Right kidney (tissue), 9 donors: ENCODE measurements at places on chromosomes 11 and 22.

DNA sequence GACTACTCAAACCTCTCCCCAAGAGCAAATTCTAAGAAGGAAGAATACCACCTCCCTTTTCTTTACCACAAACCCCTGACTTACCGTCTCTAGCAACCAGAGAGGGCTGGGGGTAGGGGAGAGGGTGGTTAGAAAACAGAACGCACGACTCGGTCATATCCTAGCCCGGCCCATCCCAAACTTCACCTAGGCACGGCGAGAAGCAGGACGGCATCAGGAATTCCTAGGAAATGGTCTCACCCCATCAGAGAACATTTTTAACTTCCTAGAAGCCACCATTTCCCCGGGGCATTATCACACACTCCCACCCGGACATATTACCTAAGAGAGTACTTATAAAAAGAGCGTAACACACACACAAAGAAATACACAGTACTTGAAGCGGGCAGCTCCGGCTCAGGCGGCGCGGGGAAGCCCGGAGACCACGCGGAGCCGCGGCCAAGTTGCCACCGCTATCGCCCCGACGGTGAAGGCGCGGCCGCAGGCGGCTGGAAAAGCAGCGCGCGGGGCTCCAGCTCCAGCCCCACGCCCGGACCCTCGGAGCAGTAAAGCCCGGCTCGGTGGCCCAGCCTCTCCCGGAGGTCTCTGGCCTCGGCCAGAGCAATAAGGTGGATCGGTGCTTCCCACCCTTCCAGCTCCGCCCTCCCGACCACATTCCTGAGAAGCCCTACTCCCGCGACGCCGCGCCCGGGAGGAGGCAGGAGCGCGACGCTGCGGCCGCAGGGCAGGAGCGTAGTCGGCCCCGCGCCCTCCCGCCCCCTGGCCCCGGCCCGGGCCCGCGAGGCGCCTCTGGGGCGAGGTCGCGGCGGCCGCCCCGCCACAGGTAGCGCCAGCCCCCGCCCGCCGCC lies 878 bp downstream of the RRAS2 start:
- peak; percentile 92 for DNase-seq

- DNase-seq: peak; percentile 90
Measured at GRCh38 chr11:124953753-124954589, at the start of gene CCDC15. CCDC15 (plus strand) TSS chr11:124954202; CDS start chr11:124954733, 531 bp downstream.

GRCh38 chr11:47143322-47143721 lies 33.4 kb downstream of the ARFGAP2 start:
- DNase-seq: no peak

DNA sequence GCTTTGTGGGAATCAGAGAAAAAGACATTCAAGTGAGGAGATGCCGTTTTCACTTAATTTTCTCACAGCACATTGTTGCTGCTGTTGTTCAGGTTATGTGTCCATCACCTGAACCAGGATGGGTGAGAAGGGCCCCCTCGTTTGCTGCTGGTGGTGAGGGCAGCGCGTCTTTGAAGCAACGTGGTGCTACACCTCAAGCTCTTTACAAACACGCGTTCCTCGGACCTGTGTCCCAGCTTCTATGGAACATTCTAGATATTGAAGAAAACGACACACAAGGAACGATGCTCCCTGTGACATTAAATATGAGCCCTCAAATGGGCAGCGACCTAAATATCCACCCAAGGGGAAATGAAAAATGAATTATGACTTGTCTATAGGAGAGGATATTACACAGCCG lies 418.6 kb downstream of the MN1 start:
- no peak for DNase-seq

DNA sequence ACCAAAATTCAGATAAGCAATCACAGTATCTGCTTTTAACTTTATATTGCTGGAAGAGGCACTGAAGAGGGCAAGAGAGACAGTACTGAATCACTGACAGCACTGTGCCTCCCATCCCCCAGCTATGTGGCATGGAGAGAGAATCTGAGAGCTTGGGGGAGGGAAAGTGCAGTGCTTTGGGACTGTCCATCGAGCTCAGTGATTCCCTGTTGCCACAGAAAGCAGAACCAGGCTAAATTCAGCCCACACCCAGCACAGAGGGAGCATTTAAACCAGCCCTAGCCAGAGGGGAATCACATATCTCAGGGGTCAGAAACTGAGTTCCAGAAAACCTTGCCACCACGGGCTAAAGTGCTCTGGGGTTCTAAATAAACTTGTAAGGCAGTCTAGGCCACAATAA lies 44.3 kb downstream of the KCNQ1 start:
- no peak for DNase-seq

- DNase-seq: no peak
Measured at GRCh38 chr11:95066716-95067038, at the start of gene SRSF8. SRSF8 (plus strand) TSS chr11:95066919; CDS start chr11:95067227, 308 bp downstream.

DNA sequence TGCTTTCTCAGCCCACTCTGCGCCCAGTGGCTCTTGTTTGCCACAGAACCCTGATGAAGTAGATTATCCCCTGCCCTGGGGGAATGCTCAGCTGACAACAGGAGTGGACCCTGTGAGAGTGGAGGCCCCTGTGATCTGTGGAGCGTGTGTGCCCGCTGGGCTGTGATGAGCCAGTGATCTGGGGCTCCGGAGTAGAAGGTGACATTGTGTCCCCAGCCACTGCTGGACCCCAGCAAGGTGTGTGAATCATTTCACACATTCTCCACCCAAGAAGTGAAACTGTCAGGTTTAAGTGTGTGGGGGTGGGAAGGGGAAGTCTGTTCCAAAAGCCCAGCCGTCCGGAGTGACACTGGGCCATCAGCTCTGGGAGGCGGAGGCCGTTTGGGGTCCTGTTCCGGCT lies 33.1 kb upstream of the GRAMD4 start:
- no peak for DNase-seq

- DNase-seq: peak; percentile 32
Measured at GRCh38 chr11:133163463-133164419, 368.6 kb downstream of the OPCML start.

DNA sequence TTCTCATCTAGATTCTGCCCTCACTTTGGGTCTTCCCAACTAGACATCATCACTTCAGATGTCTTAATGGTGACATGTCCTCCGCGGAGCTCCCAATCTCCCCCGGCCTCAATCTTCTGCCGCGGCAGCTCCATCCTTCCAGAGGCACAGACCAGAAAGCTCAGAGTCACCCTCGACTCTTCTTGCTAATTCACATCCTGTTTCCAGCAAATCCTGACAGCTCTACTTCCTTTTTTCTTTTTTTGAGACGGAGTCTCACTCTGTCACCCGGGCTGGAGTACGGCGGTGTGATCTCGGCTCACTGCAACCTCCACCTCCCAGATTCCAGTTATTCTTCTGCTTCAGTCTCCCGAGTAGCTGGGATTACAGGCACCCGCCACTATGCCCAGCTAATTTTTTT lies 54.5 kb downstream of the CACNG2 start:
- no peak for DNase-seq

DNA sequence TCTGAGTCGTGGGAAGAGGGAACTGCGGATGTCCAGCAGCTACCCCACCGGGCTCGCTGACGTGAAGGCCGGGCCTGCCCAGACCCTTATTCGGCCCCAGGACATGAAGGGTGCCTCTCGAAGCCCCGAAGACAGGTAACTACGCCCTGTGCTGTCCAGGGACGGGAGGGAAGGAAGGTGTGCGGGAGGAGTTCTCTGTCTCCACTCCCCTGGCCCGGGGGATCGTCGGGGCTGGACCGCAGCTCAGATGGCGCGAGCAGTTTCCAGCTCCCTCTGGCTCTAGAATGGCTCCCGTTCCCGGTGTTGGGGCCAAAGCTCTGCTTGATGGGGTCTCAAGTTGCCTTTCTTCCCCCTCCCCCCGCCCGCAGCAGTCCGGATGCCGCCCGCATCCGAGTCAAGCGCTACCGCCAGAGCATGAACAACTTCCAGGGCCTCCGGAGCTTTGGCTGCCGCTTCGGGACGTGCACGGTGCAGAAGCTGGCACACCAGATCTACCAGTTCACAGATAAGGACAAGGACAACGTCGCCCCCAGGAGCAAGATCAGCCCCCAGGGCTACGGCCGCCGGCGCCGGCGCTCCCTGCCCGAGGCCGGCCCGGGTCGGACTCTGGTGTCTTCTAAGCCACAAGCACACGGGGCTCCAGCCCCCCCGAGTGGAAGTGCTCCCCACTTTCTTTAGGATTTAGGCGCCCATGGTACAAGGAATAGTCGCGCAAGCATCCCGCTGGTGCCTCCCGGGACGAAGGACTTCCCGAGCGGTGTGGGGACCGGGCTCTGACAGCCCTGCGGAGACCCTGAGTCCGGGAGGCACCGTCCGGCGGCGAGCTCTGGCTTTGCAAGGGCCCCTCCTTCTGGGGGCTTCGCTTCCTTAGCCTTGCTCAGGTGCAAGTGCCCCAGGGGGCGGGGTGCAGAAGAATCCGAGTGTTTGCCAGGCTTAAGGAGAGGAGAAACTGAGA lies 1.4 kb downstream of the ADM start:
- DNase-seq: peak; percentile 82

- no peak for DNase-seq
Measured at GRCh38 chr11:84790849-84791427, 836.2 kb downstream of the DLG2 start.

- no peak for DNase-seq
Measured at GRCh38 chr11:66859686-66860448, 3.0 kb downstream of the LRFN4 start.

- no peak for DNase-seq
Measured at GRCh38 chr11:61477126-61477525, 31.4 kb upstream of the LRRC10B start.

DNA sequence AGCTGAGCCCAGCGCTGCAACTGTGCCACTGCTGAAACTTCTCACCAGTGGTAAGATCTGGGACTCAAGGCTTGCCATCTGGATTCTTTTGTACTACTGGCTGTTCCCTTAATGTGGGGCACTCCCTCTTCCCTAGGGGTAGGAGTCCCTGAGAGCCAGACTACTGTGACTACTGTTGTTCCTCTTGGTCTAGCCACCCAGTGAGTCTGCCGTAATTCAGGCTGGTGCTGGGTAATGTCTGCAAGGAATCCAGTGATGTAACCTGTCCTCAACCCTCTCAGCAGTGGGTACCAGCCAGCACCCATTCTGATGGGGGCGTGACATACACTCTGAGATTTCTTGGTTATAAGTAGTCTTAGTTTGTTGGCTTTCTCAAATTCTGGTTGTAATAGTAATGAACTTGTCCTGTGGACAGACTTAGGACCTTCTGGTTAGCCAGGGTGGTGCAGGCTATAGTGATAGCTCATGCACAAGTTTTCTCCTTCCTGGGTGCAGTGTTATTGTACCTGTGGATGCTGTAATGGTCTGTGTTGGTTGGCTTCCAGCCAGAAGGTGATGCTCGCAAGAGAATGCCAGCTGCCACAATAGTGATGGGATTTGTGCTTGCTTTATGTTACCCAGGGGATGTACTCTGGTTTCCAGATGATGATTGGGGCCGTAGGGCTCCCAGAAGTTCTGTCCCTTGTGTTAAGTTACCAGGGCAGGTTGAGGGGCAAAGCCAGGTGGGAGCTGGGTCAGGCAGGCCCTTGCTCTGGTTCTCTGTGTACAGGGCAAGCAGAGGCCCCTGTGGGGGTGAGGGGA lies 65.5 kb downstream of the ARHGAP42 start:
- no peak for DNase-seq

DNA sequence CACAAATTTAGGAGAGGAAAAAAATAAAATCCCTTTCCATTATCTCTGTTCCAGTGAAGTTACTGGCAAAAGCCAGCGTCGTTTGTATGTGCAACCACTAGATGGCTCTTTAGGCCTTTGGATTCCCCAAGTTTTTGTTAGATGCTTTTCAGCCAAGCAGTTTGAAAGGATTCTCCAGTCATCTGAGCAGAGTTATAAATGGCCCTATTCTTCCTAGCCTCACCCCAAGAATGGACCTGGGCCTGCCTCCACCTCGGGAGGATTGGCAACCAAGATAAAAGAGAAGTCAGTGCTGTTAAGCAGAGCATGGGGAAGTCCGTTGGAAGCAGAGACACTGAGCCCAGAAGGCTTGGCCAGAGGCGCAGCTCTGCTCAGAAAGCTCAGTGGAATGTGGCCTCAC lies 15.4 kb downstream of the FAM181B start:
- peak; percentile 41 for DNase-seq

GRCh38 chr11:92304271-92304670 lies 79.7 kb downstream of the FAT3 start:
- DNase-seq: no peak

DNA sequence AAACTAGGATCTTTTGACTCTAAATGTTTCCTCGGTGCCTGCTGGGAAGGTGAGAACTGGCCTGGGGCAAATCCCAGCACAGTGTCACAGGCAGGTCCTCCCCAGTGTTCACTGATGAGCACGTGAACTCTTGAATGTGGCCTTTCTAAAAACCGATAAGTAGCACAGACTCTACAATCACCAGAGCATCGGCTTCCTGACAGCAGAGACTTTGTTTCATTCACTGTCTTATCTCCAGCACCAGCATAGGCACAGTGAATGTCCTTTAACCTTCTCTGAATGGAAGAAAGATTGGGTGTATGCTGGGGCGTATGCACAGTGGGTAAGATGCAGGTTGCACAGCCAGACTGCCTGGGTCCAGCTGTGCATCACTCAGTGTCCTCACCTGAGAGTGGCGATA lies 59.3 kb upstream of the EIF3D start:
- no peak for DNase-seq

- no peak for DNase-seq
Measured at GRCh38 chr11:131546218-131546895, 175.9 kb downstream of the NTM start.

DNA sequence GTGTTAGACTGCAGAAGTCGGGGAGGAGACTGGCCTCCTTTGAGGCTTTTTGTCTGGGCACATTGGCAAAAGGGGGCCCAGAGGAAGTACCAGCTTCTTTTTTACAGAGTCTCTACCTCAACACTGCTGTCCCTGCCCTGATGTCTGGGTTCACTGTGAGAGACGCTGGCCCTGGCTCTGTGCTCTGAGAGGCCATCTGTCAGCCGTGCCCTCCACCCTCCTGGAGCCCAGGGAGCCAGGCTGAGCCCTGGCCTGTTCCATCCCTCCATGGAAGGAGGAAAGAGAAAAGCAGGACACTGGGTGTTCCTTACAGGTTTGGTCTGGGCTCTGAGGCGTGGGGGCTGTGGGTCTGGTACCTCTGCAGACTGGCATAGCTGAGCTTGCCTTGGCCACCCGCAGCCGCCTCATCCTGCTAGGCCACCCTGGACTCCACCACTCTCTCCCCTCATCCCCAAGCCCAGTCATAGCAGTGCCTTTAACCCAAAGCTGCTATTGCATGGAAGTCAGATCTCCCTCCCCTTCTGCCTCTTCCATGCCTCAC lies 105.5 kb upstream of the PARVA start:
- DNase-seq: no peak

- DNase-seq: no peak
Measured at GRCh38 chr22:38352436-38352835, 35.2 kb upstream of the CSNK1E start.
